HCT116 (cell line): ENCODE measurements at places on chromosomes 3 and 15. TPM values are rescaled to one million over a fixed set of nuclear protein-coding genes. Genes with fewer than 3 reads are reported as not detected.

Gene SGO1
- 23.5 TPM for total RNA-seq

Gene FBXO22
- total RNA-seq: 60.3 TPM

Gene TM2D3
- 35.2 TPM for total RNA-seq

Gene TMEM207
- not detected for total RNA-seq

Gene FGD5
- total RNA-seq: 0.22 TPM

- no peak for DNase-seq
These were observed 69.0 kb downstream of the UBE2E2 start for GRCh38 chr3:23271876-23272741.

GRCh38 chr3:96434651-96435050 lies 379.7 kb upstream of the EPHA6 start:
- no peak for DNase-seq

DNA sequence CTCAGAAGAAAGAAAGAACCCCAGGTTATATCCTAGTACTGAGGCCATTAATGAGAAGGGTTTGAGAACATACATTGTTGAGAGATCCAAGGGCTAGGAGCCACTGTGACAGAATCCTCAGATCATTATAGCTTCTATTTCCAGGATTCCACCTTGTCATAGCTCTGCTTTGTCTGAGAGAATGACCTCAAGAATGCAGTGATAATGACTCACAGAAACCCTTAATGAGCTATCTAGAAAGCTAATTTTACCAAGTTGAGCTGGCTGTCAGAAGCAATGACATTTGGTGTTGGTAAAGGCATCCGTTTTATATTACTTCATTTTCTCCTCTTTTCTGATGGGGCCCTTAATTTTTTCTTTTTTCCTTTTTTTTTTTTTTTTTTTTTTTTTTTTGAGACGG lies 10.9 kb downstream of the TRIP4 start:
- no peak for DNase-seq

DNA sequence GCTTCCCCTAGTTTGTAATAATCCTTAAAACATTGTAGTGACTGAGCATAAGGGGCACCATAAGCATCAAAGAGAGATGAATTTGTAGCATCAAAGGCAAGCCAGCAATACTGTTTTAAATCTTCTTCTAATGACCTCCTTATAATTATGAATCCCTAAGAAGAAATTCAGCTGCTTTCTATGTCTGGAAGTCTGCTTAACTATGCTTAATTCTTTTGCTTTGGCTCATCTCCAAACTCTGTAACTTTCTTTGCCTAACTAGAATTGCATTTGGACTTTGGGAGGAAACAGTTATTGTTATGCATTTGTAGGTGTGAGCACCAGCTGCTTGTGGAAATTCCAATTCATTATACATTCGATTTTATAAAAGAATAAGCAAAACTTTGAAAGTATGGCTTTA lies 117.7 kb upstream of the SPATA16 start:
- no peak for DNase-seq

GRCh38 chr3:48456456-48456855 lies 9.9 kb downstream of the ATRIP start:
- no peak for DNase-seq

DNA sequence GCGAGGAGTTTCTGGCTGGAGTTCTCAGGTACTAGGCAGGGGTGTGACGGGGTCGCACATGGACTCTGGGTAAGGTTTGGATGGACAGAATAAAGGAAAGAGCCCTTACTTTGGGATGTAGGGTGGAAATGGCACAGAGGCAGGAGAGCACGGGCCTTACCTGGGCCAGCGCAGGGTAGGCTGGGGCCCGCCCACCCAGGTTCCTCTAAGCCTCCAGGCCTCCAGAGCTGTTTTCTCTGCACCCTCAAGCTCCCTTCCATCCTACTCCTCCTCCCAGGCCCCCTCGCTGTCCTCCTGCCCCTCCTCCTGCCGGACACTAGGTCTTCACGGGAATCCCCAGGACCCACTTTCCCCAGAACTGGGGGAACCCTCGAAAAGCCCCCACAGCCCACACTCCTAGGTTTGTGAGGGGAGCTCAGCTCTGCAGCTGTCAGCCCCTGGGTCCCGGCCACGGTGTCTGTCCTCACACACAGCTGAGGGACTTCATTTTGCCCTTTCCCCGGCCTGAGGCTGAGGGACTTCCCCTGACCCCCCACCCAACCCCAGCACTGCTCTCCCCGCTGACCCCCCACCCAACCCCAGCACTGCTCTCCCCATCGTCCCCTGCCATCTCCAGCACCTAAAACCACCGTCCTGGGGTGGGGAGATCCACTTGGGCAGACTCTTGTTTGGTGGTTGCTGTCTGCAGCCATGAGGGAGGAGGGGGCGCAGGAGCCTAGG lies 53.0 kb upstream of the PCSK6 start:
- DNase-seq: no peak

DNA sequence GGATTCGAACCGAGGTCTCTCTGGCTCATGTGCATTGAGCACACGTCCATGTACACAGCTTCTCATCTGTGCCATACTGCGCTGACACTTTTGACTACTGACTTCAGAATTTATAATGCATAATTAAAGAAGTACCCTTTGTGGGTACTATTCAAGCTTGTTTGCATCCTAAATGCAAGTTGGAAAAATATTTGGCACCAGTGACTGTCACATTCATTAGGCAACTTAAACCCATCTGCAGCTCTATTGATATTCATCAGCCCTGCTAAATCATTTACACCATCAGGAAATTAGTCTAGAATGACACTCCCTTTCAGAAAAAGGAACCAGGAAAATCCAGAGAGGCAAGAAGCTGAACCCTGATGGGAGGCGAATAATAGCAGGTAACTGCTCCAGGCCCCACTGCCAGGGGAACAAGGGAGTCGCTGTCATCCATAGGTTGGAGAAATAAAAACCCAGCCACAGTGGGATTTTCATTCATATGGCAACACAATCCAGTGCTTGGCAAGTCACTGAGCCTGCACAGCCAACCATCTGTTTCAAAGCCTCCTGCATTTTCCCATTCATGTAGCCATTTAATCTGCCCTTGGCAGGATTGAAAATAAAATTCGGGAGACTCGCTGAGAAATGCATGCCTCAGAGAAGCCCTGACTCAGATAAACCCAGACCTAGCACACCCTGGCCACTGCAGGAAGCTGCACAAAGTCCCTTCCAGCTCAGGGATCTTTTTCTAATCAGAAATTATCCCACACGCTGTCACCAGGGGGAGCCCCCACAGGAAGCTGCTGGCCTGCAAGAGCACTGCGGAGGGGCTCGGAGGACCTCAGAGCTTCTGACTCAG lies 103.0 kb upstream of the VEPH1 start:
- DNase-seq: peak; percentile 54

DNA sequence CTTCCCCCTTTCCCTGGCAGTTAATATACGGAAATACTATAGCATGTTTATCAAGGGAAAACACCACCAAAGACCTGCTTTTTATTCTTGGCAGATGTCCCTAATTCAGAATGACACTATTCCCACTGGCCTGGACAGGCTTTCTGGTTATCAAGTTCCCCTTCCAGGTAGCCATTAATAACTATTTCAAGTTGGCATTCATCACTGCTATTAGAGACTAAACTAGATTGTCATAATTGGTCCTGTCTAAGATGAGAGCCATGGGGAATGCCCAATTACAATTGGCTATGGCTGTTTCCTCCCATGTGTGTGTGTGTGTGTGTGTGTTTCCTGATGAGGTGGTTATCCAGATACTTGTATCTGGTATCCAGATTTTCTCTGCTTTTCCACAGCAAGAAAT lies 608.1 kb downstream of the SQOR start:
- DNase-seq: no peak

- no peak for DNase-seq
These were observed 170.7 kb upstream of the TP63 start for GRCh38 chr3:189460511-189460910.

DNA sequence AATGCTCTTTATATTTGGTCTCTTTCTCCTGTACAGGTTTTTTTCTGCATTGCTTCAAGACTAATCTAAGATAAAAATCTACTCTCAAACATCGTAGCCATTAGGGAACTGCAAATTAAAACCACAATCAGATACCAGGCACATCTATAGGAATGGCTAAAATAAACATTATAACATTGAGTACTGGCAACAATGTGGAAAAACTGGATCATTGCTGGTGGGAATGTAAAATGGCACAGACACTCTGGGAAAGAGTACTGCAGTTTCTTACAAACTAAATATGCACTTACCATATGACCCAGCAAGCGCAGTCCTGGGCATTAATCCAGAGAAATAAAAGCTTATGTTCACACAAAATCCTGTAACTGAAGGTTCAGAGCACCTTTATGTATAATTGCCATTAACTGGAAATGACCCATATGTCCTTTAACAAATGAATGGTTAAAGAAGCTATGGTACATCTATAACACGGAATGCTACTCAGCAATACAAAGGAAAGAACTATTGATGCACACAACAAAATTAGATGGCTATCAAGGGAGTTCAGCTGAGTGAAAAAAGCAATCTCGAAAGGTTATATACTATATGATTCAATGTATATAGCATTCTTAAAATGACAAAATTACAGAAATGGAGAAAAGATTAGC lies 6.3 kb downstream of the ABCC5 start:
- no peak for DNase-seq
